ENCODE measurements at places on chromosomes 6 and 20.
A peak's percentile ranks its signal among the peaks of the same experiment; 100 is the strongest.

DNA sequence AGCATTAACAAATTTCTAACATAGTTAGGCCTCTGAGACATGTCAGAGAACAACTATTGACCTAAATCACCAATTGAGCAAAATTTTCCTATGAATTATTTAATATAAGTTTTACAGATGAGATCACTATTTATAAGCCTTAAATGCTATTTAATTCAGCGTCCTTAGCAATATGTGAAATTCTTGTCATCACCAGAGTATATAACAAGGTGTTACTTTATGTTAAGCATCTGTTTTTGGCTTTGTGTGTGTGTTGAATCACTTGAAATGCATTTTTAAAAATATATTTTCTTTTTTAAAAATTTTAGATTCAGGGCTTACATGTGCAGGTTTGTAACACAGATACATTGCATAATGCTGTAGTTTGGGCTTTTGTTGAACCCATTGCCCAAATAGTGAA, 794.1 kb downstream of the EYS start:
- DNase-seq: no peak

- DNase-seq: no peak
These were observed 24.8 kb upstream of the IGF2R start for GRCh38 chr6:159943968-159944598.

DNA sequence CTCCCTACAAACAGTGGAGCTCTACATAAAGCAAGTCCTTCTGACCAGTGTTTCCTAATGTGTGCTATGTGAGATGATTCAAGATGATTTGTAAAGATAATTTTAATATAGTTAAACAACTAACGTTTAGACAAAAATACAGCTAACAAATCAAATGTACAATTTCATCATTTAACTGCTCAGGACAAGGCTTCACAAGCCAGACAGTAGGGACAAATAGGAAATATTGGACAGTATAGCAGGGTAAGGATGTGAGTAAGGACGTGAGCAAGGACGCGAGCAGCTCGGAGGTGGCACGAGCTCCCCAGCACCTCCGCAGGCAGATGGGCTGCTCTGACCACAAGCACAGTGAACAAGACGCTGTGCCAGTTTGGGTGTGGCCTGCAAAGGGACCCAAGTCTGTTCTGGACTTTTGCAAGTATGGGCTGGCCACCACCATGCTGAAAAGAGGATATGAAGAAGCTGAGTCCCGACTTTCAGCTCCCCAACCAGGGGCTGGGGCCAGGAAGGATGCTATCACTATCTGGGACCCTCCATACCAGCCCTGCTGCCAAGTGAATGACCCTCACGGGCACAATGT, 14.5 kb downstream of the DIDO1 start:
- DNase-seq: no peak

GRCh38 chr20:48926821-48927220, 5.3 kb downstream of the ARFGEF2 start:
- DNase-seq: no peak

GRCh38 chr6:151029970-151030369, 164.5 kb downstream of the MTHFD1L start:
- DNase-seq: no peak

DNA sequence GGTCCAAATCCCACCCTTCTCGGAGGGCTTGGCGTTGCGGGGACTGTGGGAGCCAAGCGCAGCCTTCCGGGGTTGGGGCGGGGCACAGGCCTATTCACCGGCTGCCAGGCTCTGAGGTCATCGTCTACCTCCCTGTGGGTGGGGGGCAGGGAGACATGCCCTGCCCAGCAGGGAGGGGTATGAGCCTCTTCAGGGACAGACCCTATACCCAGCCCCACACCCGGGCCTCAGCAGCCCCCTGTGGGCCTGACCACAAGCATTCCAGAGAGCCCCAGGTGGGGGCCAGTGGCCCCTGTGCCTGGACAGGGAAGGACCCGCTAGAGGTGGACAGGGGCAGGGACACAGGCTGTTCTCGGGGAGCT, 11.6 kb downstream of the LAMA5 start:
- DNase-seq: no peak

GRCh38 chr6:101393251-101393828, at the start of gene GRIK2:
TSS of gene GRIK2 (plus strand) at chr6:101393708.
- peak; percentile 10 for DNase-seq

DNA sequence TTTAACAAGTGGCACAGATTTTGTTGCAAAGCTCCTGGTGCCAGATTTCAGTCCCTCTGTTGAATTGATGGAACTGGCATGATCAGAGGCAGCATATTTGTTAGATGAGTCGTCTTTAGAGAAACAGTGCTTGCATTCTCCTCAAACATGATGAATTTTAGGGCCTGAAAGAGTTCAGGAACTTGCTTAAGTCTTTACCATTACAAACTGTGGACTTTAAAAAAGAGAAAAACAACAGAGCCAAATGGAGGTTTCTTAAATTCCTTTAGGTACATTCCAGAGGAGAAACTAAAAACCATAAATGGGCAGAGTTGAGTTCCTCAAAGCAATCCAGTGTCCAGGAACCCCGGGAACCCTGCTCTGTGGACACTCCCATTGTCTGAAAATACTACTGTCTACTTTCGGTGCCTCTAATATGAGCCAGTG, 2.5 kb downstream of the GTF2H5 start:
- DNase-seq: no peak

- DNase-seq: no peak
These were observed 31.3 kb upstream of the MYLIP start for GRCh38 chr6:16097382-16098171.

- DNase-seq: peak; percentile 72
These were observed at the start of gene ECI2 for GRCh38 chr6:4134841-4135664. TSS of gene ECI2 (minus strand) at chr6:4135575. CDS start at chr6:4135560, 15 bp downstream.

- DNase-seq: no peak
These were observed 4.1 kb downstream of the TRPC4AP start for GRCh38 chr20:35088231-35089145.

DNA sequence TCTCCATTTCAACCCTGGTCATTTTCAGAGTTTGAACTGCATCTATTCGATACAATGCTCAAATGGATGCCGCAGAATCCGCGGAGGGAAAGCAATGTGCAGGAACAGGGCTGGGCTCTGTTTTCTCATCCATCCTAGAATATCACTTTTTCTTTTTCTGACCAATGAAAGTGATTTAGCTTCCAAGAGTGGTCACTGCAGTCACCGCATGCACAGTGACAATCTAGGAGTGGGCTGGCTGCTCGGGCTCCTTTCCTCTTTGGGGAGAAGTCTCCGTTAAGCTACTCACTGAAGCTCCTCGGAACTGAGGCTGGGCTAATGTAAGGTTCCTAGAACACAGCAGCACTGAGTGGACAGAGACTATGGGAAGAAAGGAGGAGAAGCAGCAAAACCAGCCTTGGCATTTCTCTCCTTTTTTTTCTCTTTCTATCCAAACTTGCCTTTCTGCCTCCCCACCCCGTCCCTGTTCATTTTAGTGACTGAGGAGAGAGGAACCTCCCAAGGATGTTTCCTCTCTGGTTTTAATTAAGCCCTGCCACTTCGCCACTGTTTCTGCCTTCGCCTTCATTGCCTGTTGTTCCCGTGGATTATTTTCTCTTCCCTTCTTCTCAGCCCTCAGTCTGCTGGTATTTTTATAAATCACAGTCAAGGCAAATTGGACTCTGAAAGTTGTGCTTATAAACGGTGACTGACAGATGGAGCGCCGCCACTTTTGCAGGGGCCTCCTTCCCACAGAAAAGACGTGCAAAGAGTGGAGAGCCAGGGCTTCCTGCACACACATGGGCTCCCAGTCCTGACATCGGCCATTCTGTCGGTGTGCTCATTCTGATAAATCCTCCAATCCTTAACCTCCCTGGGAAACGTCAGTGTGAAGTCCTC, 41.1 kb downstream of the RAMACL start:
- no peak for DNase-seq

GRCh38 chr6:41966214-41966920, 24.8 kb upstream of the CCND3 start:
- DNase-seq: no peak

- DNase-seq: no peak
These were observed 32.9 kb downstream of the PKIG start for GRCh38 chr20:44615169-44615791.

- no peak for DNase-seq
These were observed 10.4 kb upstream of the CTCFL start for GRCh38 chr20:57535297-57535696.

- DNase-seq: no peak
These were observed 4.3 kb downstream of the UBE2V1 start for GRCh38 chr20:50108556-50109235.

DNA sequence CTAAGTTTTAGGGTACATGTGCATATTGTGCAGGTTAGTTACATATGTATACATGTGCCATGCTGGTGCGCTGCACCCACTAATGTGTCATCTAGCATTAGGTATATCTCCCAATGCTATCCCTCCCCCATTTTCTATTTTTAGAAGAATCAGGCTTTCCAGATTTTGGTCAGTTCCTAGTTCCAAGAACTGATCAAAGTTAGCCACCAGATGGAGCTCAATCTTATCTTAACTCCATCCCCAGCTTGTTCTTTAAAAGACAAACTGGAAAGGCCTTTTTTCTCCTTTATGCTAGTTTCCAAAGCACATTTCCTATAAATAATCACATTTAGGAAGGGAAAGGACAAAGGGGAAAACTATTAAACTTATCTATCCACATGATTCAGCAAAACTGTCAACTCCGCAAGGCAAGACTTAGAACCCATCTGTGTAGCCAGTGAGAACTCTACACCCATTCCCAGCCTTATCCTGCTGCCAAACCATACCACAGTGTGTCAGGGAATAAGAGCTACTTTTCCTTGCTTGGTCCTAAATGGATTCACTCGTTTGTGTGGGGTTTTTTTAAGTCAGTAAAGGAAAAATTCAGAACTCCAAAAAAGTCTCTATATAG, 22.8 kb upstream of the KHDC1 start:
- no peak for DNase-seq

DNA sequence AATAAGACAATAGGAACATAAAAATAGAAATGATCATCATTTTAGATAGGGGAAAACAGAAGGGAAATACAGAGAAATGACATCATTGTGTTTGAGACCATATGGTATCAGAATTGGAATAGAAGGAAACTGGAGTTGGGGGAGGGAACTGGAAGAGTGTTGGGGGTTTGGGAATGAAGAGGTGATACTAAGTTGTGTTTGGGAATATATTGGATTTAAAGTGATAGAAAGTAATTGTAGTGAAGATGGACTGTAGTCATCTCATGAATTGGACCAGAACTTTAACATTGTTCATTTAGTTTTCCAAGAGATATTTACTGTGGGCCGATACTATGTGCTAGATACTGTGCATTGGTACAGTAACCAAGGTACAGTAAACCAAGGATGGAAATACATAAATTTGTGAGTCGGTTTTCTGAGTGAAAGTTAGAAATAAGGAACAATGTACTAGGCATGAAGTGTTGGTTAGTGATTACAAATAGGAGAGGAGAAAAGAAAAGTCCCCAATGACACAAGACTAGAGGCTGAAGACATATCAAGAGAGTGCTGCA, 32.3 kb downstream of the KCNQ5 start:
- DNase-seq: no peak

DNA sequence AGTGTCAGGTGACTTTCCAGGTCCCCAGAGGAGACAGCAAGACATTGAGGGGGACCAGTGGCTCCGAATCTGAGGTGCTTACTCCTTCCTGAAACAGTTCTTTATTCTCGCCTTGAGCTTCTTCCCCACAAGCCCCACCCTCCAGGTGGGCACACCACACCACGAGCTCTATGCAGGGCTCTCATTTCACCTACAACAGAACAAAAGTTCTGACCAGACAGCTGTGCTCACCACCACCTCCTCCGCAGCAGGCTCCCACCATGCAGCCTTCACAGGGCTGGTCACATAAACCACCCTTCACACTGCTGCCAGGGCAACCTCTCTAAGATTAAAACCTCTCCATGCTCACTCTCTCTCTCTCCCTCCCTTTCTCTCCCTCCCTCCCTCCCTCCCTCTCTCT, 384.5 kb upstream of the ARID1B start:
- DNase-seq: no peak

- no peak for DNase-seq
These were observed 31.5 kb downstream of the PYGB start for GRCh38 chr20:25279403-25279802.

- peak; percentile 10 for DNase-seq
These were observed 312.0 kb downstream of the ZFAND3 start for GRCh38 chr6:38131527-38131965.

DNA sequence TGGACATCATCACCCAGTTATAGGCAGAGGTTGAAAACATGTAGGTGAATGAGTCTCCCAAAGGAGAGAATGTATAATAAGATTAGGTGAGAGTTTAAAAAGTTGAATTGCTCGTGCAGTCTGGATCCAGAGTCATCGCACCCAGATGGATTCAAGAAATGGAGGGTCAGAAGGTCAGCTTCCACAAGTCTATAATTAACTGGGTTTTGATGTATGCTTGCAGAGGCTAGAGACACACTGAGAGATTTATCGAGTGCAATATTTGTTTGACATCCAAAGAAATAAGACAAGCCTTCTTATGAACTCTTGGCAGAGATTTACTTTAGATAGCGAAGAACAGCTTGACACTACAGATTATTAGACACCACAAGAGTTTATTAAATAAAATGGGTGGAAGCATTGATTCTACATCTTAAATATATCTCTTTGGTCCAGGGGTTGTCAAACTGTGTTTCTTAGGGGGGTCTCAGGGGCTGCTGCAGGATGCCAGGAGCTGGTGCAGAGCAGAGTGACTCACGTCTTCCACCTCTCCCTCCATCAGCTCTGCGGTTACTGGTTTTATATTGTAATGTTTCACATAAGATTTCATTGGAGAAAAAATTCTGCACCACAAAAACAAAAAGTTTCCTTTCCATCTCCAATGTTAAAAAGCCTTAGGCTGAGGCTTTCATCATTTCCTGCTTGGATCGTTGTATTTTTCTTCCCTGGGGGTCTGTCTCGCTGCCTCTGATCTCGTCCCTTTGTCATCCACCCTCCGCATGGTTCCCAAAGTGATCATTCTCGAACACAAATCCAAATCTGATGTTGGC, 176.2 kb upstream of the AHI1 start:
- DNase-seq: peak; percentile 39

GRCh38 chr6:93036835-93037234, 382.5 kb downstream of the EPHA7 start:
- no peak for DNase-seq

GRCh38 chr6:32203426-32204267, 11.2 kb upstream of the GPSM3 start:
- no peak for DNase-seq

- DNase-seq: no peak
These were observed 690.5 kb downstream of the FRK start for GRCh38 chr6:115370202-115370601.

GRCh38 chr6:22436134-22436533, 133.2 kb upstream of the HDGFL1 start:
- no peak for DNase-seq

Data from T-helper 2 cell treated with Interferon-gamma antibody and Interleukin-4, amounts not matched to agents 5 μg/mL and 100 μg/mL, for 36 hours (primary cell).